Neural progenitor cell (in vitro differentiated cells): ENCODE measurements at places on chromosomes 12 and 14. TPM values are rescaled to one million over a fixed set of nuclear protein-coding genes. Genes with fewer than 3 reads are reported as not detected.

FAM186B gene
- total RNA-seq, result 0.25 TPM in 1 of 2 replicates, not detected in the other

HHIPL1 gene
- 0.32 and 1.2 TPM in 2 replicates for total RNA-seq

PRIMA1 gene
- 2.5 and 2.8 TPM in 2 replicates for total RNA-seq

MTERF2 gene
- 16.5 and 25.1 TPM in 2 replicates for total RNA-seq

- H3K36me3 ChIP-seq, result no peaks in the 10 kb centered on the region
- H3K4me3 ChIP-seq, result peak overlapping the region; percentile 85
- peak overlapping the region; percentile 94 for H3K27ac ChIP-seq
- H3K27me3 ChIP-seq, result no peaks in the 10 kb centered on the region
Observed at GRCh38 chr12:24947541-24948419, 1.1 kb downstream of the BCAT1 start.

DNA sequence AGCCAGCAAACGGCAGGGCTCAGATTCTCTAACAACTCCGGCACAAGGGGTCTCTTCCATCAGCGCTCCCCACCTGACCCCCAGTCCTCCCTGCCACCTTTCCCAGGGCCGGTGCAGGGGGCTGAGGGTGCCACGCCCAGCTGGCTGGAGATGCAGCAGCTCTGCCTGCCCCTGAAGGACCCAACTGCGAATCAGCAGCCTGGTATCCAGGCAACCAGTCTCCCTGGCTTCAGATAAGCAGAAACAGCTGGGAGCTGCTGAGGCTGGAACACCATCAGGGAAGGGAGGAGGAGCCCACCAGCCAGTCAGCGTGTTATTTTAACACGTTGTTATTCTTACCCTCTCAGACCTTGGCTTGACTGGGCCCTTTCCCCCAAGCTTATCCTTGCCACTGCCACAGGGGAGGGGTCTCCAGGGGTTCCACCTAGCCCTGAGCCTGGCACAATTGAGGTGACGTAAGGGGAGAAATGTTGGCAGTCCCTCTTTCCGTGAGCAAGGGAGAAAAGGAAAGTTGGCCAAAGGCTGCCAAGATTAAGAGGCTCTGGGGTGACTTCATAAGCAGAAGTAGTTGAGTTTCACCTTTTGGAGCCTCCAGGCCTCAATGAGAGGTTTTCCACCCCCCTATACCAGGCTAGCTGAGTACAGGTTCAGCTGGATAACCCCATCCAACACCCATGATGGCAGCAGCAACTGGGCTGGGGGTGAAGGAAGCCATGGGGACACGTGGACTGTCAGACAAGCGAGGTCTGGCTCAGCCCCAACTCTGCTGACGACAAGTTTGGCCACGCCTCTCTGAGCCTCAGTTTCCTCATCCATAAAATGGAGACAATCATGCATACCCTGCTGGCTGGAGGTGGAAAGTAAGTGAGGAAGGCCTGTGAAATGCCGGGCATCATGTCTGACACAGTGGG lies 91.1 kb downstream of the IRF2BPL start:
- no peaks in the 10 kb centered on the region for H3K27me3 ChIP-seq
- H3K27ac ChIP-seq, result no peak overlapping the region
- no peaks in the 10 kb centered on the region for H3K36me3 ChIP-seq
- DNase-seq, result peak; percentile 78
- peaks cover 20% of the 10 kb centered on the region for H3K4me1 ChIP-seq

DNA sequence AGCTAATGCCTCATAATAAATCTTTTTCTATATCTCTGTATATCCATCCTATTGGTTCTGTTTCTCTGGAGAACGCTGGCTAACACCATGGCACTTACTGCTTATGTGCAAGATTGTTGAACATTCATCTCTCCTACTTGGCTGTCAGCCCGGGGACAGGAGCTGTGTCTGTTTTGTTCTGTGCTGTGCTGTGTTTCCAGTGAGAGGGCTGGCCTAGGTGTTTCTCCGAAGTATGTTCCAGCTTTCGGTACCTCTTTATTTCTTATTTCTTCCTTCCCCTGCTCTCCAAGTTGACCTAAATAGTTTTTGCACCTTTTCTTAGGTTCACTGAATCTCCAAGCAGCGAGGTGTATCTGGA lies 18.8 kb upstream of the NR4A1 start:
- H3K4me1 ChIP-seq, result peaks cover 30% of the 10 kb centered on the region
- no peaks in the 10 kb centered on the region for H3K36me3 ChIP-seq
- peak overlapping the region; percentile 39 for H3K4me3 ChIP-seq
- no peak for DNase-seq
- H3K27me3 ChIP-seq, result peaks cover 42% of the 10 kb centered on the region
- H3K27ac ChIP-seq, result no peak overlapping the region

- no peak overlapping the region for H3K4me3 ChIP-seq
- H3K27ac ChIP-seq, result no peak overlapping the region
- H3K36me3 ChIP-seq, result no peaks in the 10 kb centered on the region
- no peaks in the 10 kb centered on the region for H3K4me1 ChIP-seq
Observed at GRCh38 chr12:1130164-1130563, 139.1 kb downstream of the ERC1 start.

CD27 gene
- 0.43 TPM in 1 of 2 replicates, not detected in the other for total RNA-seq

NPAS3 gene
- total RNA-seq, result 0.25 TPM in 1 of 2 replicates, not detected in the other

- no peak overlapping the region for H3K27ac ChIP-seq
- no peak overlapping the region for H3K4me3 ChIP-seq
- no peaks in the 10 kb centered on the region for H3K36me3 ChIP-seq
- H3K4me1 ChIP-seq, result no peaks in the 10 kb centered on the region
Observed at GRCh38 chr12:22407397-22407796, 72.9 kb upstream of the ST8SIA1 start.

CREBL2 gene
- total RNA-seq, result 27.9 and 31.4 TPM in 2 replicates

- H3K36me3 ChIP-seq, result peaks cover 3% of the 10 kb centered on the region
- DNase-seq, result no peak
- H3K4me3 ChIP-seq, result no peak overlapping the region
- H3K4me1 ChIP-seq, result no peaks in the 10 kb centered on the region
- no peak overlapping the region for H3K27ac ChIP-seq
Observed at GRCh38 chr14:31170411-31170810, 37.2 kb downstream of the HECTD1 start.

DNA sequence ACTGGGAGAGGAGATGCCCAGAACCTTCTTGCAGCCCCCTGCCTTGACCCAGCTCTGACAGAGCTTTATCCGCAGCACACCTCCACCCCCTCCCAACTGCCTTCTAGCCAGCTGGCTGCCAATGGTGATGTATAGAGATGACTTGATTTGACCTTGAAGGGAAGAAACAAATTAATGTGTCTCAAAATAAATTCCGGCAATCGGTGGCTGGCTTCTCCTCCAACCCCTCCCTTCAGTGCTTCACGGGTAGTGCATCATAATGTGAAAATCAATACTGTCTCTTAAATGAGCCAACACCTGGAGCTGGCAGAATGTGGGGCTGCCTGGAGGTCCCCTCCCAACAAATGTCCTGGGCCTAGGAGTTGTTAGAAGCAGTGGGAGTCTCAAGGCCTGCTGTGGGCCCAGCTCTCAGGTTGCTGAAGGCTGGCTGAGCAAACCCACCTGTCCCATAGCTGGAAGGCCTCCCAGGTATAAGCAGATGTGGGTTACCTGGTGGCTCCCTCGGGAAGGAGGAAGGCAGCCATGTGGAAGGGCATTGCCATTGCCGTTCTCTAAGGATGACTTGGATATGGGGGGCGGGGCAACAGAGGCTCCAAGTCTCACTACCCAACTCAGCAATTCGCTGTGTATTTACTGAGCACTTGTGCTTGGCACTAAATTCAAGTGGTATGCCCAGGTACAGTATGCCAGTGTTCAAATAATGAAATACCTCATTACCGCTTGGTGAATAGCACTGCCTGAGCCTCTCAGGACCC lies 23.2 kb downstream of the HSPB8 start:
- no peaks in the 10 kb centered on the region for H3K27me3 ChIP-seq
- H3K4me3 ChIP-seq, result no peak overlapping the region
- no peaks in the 10 kb centered on the region for H3K36me3 ChIP-seq
- H3K27ac ChIP-seq, result no peak overlapping the region
- DNase-seq, result no peak

DNA sequence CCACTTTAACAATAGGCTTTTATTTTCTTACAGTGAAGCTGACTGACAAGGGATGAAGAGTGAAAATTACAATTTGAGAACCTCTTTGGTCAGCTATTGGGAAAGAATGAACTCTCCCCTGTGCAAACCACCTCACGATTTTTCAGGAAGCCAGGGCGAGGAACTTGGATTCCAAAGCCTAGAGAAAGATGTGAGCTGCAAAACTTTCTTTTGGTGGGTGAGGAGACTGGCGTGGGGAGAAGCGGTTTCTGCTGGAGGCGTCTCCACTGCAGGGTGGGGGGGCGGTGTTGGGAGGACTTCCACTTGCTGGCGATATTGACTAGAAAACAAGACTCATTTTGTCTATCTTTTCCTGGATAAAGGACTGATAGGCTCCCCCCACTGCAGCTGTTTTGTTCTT lies 59.3 kb upstream of the VRK1 start:
- H3K36me3 ChIP-seq, result no peaks in the 10 kb centered on the region
- H3K4me1 ChIP-seq, result peaks cover 20% of the 10 kb centered on the region
- no peak for DNase-seq
- H3K27ac ChIP-seq, result no peak overlapping the region
- no peak overlapping the region for H3K4me3 ChIP-seq

TAS2R14 gene
- total RNA-seq, result 4.1 and 7.0 TPM in 2 replicates

ABCD2 gene
- total RNA-seq, result 0.04 TPM in 1 of 2 replicates, not detected in the other

GRCh38 chr12:28237423-28237822 lies 47.2 kb downstream of the CCDC91 start:
- H3K36me3 ChIP-seq, result no peaks in the 10 kb centered on the region
- DNase-seq, result no peak
- H3K27me3 ChIP-seq, result no peaks in the 10 kb centered on the region
- no peaks in the 10 kb centered on the region for H3K4me1 ChIP-seq
- no peak overlapping the region for H3K4me3 ChIP-seq

DNA sequence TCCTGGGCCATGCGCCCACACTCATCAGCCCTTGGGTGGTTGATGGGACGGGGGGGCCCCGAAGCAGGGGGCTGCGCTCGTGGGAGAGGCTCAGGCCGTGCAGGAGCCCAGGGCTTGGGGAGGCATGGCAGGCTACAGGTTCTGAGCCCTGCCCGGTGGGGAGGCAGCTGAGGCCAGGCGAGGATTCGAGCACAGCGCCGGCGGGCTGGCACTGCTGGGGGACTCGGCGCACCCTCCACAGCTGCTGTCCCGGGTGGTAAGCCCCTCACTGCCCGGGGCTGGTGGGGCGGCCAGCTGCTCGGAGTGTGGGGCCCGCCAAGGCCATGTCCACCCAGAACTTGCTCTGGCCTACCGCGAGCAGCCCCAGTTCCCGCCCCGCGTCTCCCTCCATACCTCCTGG lies 295.8 kb upstream of the SEL1L start:
- DNase-seq, result no peak
- H3K36me3 ChIP-seq, result no peaks in the 10 kb centered on the region
- H3K4me1 ChIP-seq, result no peaks in the 10 kb centered on the region

MYF6 gene
- 0.43 and 0.97 TPM in 2 replicates for total RNA-seq

DNA sequence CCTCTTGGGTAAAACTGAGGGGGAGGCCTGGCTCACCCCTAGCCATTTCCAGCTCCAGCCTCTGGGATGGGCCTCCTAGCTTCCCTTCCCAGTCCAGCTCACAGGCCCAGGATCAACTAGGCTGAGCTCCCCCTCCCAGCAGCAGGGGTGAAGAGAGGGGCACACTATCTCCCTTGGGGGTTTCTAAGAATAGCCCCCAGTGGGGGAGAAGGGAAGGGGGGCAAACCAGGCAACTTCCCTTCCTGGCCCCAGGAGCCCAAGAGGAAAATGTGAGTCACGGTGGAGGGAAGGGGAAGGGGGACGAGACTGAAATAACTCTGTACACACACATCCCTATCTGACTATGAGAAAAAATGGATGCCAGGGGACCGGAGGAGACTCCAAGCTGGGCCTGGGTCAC lies 9.0 kb downstream of the ADCY6 start:
- DNase-seq, result no peak
- H3K4me3 ChIP-seq, result no peak overlapping the region
- H3K27me3 ChIP-seq, result no peaks in the 10 kb centered on the region

GRCh38 chr12:77060883-77061240 lies 4.5 kb downstream of the E2F7 start:
- no peak overlapping the region for H3K27ac ChIP-seq
- H3K4me3 ChIP-seq, result no peak overlapping the region
- no peak for DNase-seq
- H3K27me3 ChIP-seq, result no peaks in the 10 kb centered on the region
- peaks cover 2% of the 10 kb centered on the region for H3K36me3 ChIP-seq

- H3K27me3 ChIP-seq, result no peaks in the 10 kb centered on the region
- no peak overlapping the region for H3K27ac ChIP-seq
Observed at GRCh38 chr12:26369588-26369987, 174.2 kb downstream of the SSPN start.

ATF7 gene
- 12.7 and 15.9 TPM in 2 replicates for total RNA-seq

DDX23 gene
- 95.6 and 109 TPM in 2 replicates for total RNA-seq

- H3K4me3 ChIP-seq, result no peak overlapping the region
- DNase-seq, result peak; percentile 62
- H3K27ac ChIP-seq, result peak overlapping the region; percentile 73
- no peaks in the 10 kb centered on the region for H3K36me3 ChIP-seq
- H3K27me3 ChIP-seq, result no peaks in the 10 kb centered on the region
Observed at GRCh38 chr14:31060253-31060875, 34.2 kb upstream of the STRN3 start.

DNA sequence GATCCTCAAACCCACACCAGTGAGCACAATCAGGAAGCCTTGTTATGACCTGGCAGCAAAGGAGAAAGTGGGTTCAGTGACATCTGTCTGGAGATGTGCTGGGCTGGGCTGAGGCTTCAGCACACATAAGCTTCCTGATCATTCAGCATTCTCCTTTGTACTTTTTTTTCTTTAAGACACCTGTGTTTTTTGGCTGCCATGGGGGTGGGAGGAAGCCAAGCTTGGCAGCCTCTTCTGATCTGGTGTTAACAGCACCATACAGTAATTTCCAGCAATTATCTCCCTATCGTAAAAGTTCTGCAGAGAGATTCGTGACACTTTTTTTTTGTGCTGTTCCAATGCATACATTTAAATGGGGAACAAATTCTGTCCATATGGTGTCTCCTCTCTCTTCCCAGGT lies 38.9 kb upstream of the RASSF3 start:
- H3K36me3 ChIP-seq, result no peaks in the 10 kb centered on the region
- no peak overlapping the region for H3K27ac ChIP-seq
- peaks cover 7% of the 10 kb centered on the region for H3K4me1 ChIP-seq
- DNase-seq, result no peak
- no peak overlapping the region for H3K4me3 ChIP-seq

GRCh38 chr12:125083072-125083471 lies 17.8 kb downstream of the AACS start:
- H3K4me3 ChIP-seq, result no peak overlapping the region
- no peak for DNase-seq
- no peak overlapping the region for H3K27ac ChIP-seq
- no peaks in the 10 kb centered on the region for H3K4me1 ChIP-seq

- no peaks in the 10 kb centered on the region for H3K36me3 ChIP-seq
- DNase-seq, result no peak
- H3K4me1 ChIP-seq, result peaks cover 6% of the 10 kb centered on the region
- no peak overlapping the region for H3K4me3 ChIP-seq
Observed at GRCh38 chr12:104549815-104550480, 93.2 kb downstream of the CHST11 start.

NANOG gene
- total RNA-seq, result not detected in 2 replicates

DNA sequence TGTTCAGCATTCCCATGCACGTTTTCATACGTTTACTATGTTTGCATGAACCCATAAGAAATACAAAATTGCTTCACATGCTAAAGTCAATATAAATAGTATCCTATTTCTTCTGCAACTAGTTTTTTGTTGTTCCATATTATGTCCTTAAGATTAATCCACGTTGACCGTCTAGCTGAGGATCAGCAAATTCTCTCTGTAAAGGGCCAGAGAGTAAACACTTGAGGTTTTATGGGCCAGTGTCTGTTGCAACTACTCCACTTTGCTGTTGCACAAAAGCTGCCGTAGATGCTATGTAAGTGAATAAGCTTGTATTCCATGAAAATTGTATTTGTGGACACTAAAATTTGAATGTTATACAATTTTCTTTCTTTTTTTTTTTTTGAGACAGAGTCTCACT lies 21.1 kb upstream of the PITPNM2 start:
- H3K27ac ChIP-seq, result no peak overlapping the region
- no peak overlapping the region for H3K4me3 ChIP-seq
- H3K4me1 ChIP-seq, result no peaks in the 10 kb centered on the region
- peaks cover 14% of the 10 kb centered on the region for H3K36me3 ChIP-seq
